ENCODE measurements at places on chromosomes 6 and 20.

DNA sequence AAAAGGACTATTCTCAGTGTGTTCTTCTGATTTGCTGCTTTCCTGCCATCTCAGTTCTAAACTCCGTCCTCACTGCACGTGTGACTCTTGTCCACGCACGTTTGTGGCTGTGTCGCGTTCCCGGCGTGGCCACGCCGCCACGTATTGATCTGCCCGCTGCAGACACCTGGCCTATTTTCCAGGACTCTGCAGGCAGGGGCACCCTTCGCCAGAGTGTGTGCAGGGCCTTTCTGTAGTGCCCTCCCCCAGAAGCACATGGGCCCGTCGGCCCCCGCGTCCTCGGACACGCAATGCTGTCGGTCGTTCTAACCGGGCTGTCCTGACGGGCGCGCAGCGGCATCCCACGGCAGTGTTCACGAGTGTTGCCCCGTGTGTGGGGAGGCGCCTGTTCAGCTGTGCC lies 87.6 kb downstream of the YTHDF1 start:
- no peak for DNase-seq

- DNase-seq, result no peak
Observed at GRCh38 chr20:32941155-32941885, 62.9 kb downstream of the SUN5 start.

GRCh38 chr6:105364243-105364642 lies 38.6 kb downstream of the PREP start:
- no peak for DNase-seq

DNA sequence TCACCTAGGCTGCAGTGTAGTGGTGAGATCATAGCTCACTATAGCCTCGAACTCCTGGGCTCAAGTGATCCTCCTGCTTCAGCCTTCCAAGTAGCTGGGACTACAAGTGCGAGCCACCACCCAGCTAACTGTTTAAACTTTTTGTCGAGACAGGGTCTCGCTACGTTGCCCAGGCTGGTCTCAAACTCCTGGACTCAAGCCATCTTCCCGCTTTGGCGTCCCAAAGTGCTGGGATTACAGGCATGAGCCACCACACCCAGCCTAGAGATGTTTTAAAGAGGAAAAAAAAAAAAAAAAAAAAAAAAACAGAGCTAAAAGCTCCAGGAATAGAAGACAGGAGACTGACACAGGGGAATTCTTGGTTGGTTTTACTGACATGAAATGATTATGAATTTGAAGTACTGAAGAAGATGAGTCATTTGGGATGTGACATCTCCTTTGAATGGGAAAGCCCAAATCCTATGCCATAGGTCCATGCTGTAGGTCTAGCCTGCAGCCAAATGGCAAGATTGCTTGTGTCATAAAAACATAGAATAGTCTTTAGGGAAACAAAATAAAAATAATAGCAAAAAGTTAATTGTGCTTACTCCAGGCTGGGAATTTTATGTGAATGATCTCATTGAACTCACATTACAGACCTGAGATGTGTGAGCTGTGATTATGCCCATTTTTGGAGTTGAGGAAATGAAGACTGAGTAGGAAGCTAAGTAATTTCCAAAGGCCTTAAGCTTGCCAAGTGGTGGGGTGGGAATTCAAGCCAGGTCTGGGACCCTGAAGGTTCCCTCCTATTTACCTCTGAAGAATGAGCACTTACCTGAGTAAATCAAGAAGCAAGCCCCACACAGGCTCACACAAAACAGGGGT lies 24.3 kb upstream of the NHSL1 start:
- DNase-seq, result no peak

DNA sequence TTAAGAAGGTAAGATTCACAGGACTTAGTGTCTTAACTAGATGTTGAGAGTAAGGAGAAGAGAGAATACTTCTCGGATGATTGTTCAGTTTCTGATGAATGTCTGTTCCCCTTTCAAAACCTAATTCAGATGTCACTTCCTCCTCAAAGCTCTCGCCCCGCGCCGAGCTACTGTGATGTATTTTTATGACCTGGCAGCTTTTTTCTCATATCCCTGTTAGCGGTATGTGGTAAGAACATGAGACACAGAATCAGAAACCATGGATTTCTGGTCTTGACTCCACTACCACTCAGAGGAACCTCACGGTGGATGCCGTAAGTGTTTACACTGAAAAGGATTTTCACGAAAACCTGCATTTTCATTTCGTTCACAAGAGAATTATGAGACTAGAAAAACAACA lies 48.4 kb downstream of the CEP43 start:
- no peak for DNase-seq

- no peak for DNase-seq
Observed at GRCh38 chr6:36929607-36930006, 24.9 kb upstream of the PI16 start.

- DNase-seq, result no peak
Observed at GRCh38 chr6:105591053-105591452, 188.2 kb upstream of the PREP start.

DNA sequence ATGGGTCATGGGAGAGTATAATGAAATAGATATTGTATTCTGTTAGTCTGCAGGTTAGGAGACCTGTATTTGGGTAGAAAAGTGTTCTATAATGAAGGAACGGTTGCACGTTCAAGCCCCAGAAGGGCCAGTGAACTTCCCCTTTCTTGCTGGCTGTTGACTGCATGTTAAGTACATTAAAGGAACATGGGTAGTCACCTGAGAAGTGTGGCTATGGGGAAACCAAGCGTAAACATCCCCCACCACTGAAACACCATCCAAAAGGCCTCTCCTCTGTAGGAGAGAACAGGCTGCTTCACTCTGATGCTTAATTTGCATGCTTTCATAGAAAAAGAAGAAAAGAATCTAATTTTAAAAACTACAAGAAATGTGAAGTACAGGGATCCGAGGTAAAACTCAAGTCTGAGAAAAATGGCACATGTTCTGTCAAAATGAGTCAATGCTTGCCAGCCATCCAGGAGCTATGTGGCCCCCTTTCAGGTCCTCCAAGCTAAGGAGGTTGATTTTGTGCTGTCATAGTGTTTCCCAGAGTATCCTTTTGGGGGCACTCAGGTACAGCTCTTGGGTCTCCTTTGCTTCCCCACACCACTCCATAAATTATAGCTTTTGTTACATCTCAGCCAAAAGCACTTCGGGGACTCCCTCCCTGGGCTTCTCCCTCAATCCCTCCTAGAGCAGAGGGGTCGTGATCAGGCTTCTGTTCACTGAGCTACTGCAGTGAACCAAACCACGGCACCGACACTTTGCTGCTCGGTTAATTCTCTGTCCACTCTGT lies 283.7 kb upstream of the AGPAT4 start:
- DNase-seq, result no peak

DNA sequence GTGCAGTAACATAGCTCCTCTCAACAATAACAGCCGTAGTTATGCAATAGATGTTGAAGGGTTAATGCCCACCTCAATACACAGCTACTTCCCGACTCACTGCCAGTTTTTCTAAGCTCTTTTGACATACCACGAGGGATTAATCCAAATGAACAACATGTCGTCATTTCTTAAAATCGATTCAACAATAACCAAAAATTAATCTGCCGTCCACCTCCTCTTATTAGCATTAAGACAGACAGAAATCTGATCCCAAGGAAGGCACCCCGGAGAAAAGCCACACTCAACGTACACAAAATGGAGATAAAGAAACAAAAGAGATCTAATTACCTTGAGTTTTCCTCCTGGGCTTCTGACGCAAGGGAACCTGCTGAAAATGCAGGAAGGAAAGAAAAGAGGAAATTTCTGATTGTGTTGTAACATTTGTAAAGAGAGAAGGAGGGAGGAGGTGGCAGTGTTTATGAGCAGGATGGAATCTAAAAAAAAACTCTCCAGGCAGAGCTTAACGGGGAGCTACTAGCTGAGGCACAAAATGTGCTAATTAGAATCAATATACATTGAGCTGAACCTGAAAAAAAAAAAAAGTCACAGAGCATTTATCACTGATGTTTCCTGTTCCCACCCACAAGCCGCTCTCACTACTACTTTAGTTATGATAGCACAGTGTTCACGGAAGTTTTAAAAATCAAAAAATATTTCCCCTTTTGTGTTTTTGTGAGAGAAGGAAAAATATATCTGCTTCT lies 109.3 kb downstream of the IPCEF1 start:
- DNase-seq, result no peak

- DNase-seq, result peak; percentile 22
Observed at GRCh38 chr6:132962936-132963868, 148.8 kb downstream of the RPS12 start.

DNA sequence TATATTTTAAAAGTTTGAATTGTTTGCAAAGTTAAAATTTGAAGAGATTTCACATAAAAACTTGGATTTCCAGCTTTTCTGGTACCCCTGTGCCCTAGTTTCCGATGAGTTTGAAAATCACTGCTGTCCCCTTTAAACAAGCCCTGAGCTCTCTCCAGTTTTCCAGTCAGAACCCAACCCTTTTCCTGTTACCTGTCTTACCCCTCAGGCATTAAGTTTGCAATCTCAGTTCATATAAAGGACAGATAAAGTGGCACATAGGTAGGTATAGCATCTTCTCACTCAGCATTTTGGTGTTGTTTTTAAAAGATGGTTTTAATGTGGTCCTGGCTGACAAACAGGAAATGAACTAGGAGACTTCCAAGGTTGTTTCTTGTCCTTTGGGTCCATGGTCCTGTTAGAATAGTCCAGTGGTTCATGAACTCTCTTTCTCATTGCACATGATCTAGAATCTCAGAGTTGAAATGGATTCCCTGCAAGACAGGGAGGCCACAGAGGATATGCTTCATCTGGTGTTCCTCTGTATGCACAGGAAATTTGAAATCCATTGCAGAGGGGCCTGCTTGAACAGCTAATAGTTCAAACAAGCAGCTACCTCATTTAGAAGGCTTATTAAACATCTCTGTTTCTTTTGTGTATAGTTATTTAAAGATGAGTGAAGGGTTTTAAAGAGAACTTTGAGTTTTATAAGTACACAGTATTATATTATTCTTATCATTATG lies 82.7 kb downstream of the JAG1 start:
- no peak for DNase-seq

DNA sequence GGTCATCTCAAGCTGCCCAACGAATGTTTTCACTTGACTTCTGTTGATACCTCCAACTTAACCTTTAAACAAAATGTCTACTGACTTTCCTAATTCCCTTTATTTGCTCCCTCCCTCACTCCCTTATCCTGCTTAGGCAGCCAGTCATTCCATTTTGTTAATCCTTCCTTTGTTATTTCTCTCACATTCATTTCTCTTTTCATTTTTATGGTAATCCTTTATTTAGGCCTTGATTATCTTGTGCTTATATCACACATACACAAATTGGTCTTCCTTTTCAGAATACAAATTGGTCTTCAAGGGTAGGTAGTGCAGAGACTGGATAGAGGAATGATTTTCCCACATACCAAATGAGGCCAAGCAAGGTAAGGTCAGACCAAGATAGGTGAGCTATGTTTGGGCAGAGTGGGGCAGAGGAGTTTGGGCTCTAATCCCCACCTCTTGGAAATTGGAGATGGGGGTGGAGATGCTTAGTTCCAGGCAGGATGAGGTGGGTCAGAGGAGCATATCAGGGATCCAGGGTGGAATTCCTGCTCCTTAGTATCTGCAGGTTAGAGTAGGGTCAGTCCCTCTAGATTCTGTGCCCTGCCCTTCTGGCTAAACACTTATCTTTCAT lies 2.0 kb upstream of the SPACA1 start:
- no peak for DNase-seq

- no peak for DNase-seq
Observed at GRCh38 chr6:106077170-106077569, 9.0 kb upstream of the PRDM1 start.

- DNase-seq, result no peak
Observed at GRCh38 chr6:1491591-1492319, 102.4 kb downstream of the FOXF2 start.
